ENCODE measurements at places on chromosomes 6 and 20.

DNA sequence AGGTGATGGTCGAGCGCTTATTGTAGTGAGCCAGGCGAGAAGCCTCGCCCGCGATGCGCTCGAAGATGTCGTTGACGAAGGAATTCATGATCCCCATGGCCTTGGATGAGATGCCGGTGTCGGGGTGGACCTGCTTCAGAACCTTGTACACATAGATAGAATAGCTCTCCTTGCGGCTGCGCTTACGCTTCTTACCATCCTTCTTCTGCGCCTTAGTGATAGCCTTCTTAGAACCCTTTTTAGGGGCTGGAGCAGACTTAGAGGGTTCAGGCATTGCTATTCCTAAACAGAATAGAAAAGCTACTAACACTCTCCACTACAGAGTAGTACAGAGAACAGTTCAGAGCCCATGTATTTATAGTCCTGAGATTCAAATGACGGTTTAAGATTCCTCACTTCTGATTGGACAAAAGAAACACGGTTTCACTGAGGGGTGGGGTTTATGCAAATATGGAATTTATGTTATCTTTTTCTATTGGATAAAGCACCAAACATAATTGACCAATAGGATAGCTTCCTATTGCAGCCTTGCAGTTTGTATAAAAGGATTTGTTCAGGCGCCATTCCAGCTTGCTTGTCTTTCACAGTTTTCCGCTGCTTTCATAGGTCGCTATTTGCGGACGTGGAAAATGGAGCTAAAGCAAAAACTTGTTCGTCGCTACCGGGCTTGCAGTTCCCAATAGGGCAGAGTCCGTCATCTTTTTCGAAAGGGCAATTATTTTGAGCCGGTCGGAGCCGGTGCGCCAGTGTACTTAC lies 43.7 kb upstream of the HFE start:
- DNase-seq: peak; percentile 41

DNA sequence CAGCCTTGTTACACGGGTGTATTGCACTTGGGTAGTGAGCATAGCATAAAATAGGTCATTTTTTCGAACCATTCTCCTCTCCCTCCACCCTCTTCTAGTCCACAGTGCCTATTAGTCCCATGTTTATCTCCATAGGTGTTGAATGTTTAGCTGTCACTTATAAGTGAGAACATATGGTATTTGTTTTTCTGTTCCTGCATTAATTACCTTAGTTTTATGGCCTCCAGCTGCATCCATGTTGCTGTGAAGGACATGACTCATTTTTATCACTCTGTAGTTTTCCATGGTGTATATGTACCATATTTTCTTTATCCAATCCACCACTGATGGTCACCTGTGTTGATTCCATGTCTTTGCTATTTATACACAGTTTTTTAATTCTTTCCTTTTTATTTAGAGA lies 889.5 kb downstream of the EYS start:
- no peak for DNase-seq

DNA sequence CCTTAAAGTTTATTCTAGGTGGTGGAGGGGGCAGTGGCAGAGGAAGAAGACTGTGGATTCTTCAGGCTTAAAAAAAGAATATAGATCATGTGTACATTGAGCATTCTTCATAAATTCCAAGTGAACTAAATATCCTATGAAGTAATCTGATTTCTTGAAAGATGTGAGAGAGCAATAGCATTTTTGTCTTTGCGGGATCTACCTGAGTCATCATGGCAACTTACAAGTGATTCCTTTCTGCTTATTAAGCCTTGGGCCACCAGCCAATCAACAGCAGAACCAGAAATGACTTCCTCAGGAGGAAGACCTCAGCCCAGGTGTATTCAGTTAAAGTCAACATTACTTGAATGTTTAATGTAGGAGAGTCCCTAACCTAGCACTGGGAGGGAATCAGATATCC lies 756.9 kb downstream of the TFAP2A start:
- no peak for DNase-seq

- no peak for DNase-seq
These were observed 20.3 kb downstream of the TTPAL start for GRCh38 chr20:44495802-44496481.

GRCh38 chr20:35953387-35954199 lies 709 bp downstream of the SCAND1 start:
- peak; percentile 62 for DNase-seq

- no peak for DNase-seq
These were observed 518.6 kb downstream of the TFAP2B start for GRCh38 chr6:51337277-51337676.

DNA sequence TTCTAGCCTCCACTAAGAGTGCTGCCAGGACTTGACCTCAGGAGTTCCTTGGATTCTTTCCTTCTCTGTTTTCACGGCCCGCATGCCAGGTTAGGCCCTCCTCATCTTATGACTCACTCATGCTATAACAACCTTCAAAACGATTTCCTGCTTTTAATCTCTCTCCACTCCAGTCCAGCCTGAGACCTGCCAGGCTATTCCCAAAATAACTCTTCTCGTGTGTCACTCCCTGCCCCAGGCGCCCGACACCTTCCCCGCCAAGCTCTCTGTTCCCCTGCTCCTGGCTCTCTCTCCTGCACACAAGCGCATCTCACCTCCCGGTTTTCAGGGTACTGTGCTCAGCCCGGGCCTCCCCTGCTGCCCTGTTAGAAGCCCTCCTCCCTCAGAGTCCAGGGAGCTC lies 64.1 kb upstream of the RPS6KA2 start:
- no peak for DNase-seq

GRCh38 chr20:21504323-21504722 lies 9.5 kb downstream of the NKX2-2 start:
- no peak for DNase-seq

DNA sequence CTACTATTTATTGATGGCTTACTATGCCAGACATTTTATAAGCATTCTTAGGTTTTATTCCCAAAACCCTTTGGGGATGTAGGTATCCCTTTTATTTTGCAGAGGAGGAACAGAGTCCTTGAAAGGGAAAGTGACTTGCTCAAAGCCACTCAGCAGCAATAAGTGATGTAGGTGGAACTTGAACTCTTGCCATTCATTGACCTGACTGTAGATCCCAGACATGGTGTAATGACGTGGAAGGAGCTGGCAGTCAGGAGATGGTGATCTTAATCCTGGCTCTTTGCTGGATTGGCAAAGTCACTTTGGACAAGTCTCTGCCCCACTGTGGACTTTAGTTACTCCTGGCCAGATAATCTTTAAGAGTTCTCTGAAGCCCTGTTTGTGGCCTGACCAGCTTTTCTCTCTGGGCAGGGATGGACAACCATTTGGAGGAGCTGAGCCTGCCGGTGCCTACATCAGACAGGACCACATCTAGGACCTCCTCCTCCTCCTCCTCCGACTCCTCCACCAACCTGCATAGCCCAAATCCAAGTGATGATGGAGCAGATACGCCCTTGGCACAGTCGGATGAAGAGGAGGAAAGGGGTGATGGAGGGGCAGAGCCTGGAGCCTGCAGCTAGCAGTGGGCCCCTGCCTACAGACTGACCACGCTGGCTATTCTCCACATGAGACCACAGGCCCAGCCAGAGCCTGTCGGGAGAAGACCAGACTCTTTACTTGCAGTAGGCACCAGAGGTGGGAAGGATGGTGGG lies 1.6 kb downstream of the DBNDD2 start:
- no peak for DNase-seq

GRCh38 chr6:1797801-1798200 lies 188.1 kb downstream of the FOXC1 start:
- no peak for DNase-seq

- DNase-seq: no peak
These were observed 1159.1 kb upstream of the CITED2 start for GRCh38 chr6:140533526-140533925.

- DNase-seq: no peak
These were observed at the start of gene EBF4 for GRCh38 chr20:2692036-2692885. Gene EBF4, plus strand, starts transcription at chr20:2692780. Its CDS starts 866 bp downstream, at chr20:2693646.

- DNase-seq: no peak
These were observed at the start of gene TMEM242 for GRCh38 chr6:157323255-157323965. Gene TMEM242, minus strand, starts transcription at chr6:157323519. Its CDS starts 20 bp downstream, at chr6:157323499.

- DNase-seq: no peak
These were observed 24.1 kb downstream of the IL17A start for GRCh38 chr6:52210227-52210626.

DNA sequence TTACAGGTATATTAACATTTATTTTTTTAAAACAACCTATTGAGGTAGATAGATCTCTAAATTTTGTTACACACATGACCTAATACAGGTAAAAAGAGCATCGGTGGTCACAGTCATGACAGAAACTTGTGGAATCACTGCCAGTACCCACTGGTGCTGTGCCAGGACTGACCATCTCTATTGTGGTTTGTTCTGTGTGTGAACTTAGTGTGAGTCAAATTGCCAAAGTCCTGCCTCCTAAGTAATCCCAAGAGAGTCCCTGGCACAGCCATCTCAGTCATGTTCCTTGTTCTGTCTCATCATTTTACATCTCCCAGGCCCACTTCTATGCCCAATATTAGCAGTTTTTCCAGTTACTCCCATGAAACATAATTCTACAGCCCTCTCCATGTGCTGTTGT lies 21.4 kb downstream of the GSTA2 start:
- no peak for DNase-seq

GRCh38 chr6:146289816-146290588 lies 253.6 kb upstream of the RAB32 start:
- DNase-seq: no peak

GRCh38 chr6:81999826-82000225 lies 247.3 kb upstream of the TENT5A start:
- no peak for DNase-seq

DNA sequence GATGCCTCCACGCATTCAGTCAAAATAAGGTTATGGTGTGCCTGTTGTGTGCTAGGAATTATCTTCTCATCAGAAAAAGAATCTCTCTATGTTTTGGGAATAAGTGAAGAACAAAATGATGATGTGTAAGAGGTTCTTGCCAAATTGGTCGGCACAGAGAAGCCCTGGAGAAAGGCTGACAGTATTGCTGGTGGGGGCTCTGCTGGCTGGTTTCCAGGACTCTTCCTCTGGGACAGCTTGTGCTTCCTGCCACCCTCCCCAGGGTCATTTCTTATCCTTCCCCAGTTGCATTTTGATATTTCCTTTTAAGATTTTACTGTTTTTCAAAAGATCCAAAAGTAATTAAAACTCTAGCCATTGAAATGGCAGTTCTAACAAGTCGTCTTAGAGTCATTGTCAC lies 22.1 kb downstream of the CST4 start:
- no peak for DNase-seq

- no peak for DNase-seq
These were observed 13.7 kb upstream of the COL19A1 start for GRCh38 chr6:69852706-69853105.

- DNase-seq: no peak
These were observed 58.6 kb downstream of the NUDT3 start for GRCh38 chr6:34333858-34334257.

DNA sequence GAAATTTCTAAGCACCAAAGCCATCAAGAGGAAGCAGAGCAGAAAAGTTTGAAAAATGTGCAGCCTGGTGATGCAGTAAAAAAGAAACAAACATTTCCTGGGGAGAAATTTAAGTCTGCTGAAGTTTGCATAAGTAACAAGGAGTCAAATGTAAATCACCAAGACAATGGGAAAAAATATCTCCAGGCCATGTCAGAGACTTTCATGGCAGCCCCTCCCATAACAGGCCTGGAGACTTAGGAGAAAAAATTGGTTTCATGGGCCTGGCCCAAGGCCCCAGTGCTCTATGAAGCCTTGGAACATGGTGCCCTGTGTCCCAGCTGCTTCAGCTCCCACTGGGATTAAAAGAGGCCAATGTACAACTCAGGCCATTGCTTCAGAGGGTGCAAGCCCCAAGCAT lies 30.1 kb upstream of the EPM2A start:
- DNase-seq: no peak

- no peak for DNase-seq
These were observed 105.5 kb upstream of the BACH2 start for GRCh38 chr6:90401933-90402830.

DNA sequence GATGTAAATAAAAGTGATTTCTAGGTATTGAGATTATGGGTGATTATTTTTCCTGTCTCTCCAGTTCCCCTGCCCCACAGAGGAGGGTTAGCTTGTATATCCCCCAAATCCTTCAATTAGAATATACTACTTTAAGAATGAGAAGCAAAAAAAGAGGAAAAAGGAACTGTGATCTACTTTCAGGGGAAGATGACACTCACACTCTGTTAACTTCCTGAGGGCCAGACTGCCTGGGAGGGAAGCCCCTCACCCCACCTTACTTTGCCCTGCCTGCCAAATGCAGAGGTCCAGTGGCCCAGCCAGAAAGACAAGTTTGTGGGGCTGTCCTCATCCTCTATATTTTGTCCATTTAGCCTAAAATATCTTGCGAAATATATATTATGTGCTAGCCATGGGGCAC lies 9.2 kb upstream of the LY86 start:
- DNase-seq: no peak

GRCh38 chr6:72864799-72865198 lies 242.9 kb downstream of the KCNQ5 start:
- DNase-seq: no peak

GRCh38 chr6:139368661-139369060 lies 5.8 kb downstream of the CITED2 start:
- DNase-seq: no peak

GRCh38 chr20:53524589-53525312 lies 68.9 kb downstream of the ZNF217 start:
- no peak for DNase-seq

GRCh38 chr6:145224450-145224849 lies 510.9 kb downstream of the EPM2A start:
- no peak for DNase-seq

DNA sequence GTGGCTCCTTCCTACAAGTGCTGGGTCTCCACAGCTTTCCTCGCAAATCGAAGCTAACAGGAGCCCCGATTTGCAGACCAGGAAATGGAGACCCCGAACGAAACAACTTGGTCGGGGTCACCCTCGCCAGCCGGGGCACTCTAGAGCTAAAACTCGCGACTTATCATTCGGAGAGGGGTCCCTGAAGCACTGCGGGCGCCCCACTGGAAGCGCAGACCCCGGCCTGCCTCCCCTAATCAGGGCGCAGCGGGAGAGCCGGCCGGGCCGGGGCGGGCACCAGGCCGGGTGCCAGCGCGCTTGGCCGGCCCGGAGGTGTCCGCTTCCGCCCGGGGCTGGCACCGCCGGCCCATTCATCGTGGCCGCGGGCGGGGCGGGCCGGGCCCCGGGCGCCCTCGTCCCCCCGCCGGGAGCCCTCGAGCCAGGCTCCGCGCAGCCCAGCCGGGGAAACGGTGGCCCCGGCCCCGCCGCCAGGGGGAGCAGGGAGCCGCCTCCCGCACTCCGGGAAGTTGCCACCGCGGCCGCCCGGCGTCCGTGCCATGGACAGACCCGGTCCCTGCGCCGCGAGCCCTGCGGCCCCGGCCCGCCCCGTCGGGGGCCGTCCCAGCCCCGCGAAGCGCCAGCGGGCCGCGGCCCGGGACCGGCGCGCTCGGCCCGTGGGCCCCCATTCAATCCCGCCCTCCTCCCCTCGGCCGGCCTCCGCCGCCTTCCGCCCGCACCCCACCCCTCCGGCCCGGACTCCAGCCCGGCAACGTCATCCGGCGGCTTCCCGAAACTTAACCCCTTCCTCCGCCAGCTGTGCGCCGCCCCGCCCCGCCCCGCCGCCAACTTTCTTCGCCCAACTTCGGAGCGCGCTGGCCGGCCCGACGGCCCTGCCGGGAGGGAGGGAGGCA lies 961 bp downstream of the RRBP1 start:
- DNase-seq: peak; percentile 40

Data from activated naive CD4-positive, alpha-beta T cell (primary cell).